ENCODE measurements at places on chromosomes 3 and 15.

DNA sequence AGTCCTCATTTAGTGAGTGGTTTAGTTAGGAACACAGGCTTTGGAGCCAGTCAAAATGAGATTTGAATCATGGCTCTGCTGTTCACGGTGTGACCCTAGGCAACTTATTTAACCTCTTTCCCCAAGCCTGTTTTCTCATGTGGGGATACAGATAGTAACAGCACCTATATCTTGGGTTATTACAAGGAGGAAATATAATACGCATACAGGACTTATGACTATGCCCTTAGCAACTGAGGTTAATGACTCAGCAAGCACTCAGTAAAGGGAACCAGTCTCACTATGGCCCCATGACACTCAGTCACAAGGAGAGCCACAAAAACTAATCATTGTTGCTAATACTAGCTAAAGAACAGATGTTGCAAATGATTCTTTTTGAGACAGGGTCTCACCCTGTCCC is 45.9 kb downstream of the SUMF1 start:
- peaks cover 18% of the 10 kb centered on the region for H3K36me3 ChIP-seq
- no peak overlapping the region for H3K27ac ChIP-seq
- DNase-seq = no peak
- H3K4me3 ChIP-seq = no peak overlapping the region
- H3K27me3 ChIP-seq = no peaks in the 10 kb centered on the region

DNA sequence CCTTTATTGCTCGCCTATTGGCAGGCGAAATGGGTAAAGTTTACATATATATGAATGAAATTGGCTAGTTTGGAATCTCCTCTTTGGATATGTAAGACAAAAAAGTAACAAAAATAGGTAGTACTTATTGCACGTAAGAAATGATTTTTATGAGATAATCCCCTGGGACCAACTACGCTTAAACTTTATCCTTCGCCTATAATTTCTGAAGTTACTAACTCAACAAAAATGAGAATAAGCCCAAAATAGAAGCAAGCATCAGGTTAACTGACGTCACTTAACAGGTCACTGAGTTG is 438 bp upstream of the SLC49A4 start:
- no peaks in the 10 kb centered on the region for H3K27me3 ChIP-seq
- H3K4me3 ChIP-seq = peak overlapping the region; percentile 91
- H3K36me3 ChIP-seq = no peaks in the 10 kb centered on the region
- peaks cover 25% of the 10 kb centered on the region for H3K4me1 ChIP-seq

DNA sequence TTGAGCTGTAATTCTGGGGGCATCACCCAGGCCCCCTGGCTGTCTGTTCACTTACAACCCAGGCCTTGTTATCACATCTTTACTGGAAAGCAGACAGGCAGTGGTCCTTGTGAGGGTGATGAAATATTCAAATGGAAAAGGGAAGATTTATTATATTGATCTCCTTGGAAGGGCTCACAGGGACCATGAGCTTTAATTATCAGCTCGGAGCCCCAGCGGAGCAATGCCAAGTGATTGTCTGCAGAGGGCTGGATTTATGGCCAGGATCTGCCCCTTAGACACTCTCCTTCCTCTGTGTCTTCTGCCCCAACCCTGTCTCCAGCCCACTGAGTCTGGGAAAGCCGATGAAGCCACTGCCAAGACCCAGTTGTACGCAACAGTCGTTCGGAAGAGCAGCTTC is 31.9 kb downstream of the CCDC33 start:
- no peak overlapping the region for H3K27ac ChIP-seq
- H3K27me3 ChIP-seq = peaks cover 32% of the 10 kb centered on the region
- no peaks in the 10 kb centered on the region for H3K36me3 ChIP-seq
- no peak for DNase-seq

- H3K27ac ChIP-seq = no peak overlapping the region
- no peak for DNase-seq
These were observed 23.1 kb upstream of the TBL1XR1 start for GRCh38 chr3:177220136-177220974.

DNA sequence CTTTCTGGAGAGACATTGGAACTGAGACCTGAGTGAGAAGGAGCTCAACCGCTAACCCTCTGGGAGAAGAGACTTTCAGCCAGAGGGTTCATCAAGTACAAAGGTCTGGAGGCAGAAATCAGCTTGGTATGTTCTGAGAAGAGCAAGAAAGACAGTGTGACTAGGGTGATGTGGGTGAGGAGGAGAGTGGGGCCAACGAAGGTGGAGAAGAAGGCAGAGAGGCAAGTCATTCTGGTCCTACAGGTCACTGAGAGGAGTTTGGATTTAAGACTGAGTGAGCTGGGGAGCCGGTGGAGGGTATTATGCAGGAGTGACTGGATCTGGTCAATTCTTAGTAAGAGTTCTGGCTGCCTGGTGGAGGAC is 12.2 kb downstream of the XIRP1 start:
- H3K36me3 ChIP-seq = no peaks in the 10 kb centered on the region
- H3K27ac ChIP-seq = peak overlapping the region; percentile 88
- DNase-seq = no peak
- no peaks in the 10 kb centered on the region for H3K27me3 ChIP-seq

DNA sequence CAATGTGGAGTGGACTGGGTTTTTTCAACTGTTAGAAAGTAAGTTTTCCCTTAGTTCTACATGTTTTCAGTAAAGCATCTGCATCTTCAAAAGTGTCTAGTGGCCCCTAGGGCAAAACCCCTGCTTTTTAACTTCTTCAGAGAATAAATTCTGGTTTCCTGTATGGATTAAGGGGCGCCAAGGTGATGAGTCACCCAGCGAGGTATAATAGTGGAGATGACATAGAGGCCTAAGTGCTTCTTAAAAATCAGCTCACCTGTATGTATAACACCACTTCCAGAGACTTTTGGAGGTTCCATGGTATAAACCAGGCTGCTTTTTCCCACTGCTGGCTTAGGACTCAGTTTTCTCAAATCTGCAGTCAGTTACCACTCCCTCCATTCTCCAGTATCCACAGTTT is 68.9 kb downstream of the SYN2 start:
- H3K4me1 ChIP-seq = no peaks in the 10 kb centered on the region
- DNase-seq = no peak
- no peak overlapping the region for H3K27ac ChIP-seq
- peaks cover 2% of the 10 kb centered on the region for H3K27me3 ChIP-seq

DNA sequence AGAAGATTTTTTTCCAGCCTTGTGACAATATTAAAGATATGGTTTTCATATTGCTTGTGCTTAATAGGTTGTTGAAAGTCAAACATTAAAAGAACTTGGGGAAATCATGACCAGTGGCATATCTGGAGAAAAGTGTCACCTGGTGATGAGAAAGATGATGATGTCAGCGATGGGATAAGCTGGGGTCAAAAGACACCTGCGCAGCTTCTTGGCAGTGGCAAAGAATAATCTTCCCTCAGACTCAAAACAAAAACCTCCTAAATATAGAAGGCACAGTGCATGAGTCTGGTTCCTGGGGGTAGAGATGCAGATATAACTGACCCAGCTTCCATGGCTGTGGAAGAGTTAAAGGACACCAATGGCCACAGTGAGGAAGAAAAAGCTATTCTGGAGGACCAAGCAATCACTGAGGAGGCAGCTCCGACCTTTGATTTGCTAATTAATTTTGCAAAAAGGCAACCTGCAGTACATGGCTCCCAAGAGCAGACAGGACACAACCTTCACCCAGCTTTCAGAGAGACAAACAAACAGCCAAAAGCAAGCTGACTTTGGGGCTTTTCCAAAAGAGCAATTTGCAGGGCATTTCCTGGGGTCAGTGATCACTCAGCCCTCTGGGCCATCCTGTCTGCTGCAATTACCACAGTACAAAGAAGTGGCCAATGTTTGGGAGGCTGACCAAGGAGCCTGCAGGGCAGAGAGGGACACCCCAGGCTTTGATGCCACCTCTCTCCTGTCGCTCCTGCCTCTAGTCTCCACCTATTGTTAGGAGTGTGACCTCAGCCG is 17.6 kb upstream of the SEMA5B start:
- no peak overlapping the region for H3K4me3 ChIP-seq
- no peaks in the 10 kb centered on the region for H3K4me1 ChIP-seq

GRCh38 chr3:135440233-135440632 is 525.3 kb upstream of the PPP2R3A start:
- H3K27ac ChIP-seq = no peak overlapping the region
- no peaks in the 10 kb centered on the region for H3K27me3 ChIP-seq
- H3K4me1 ChIP-seq = peaks cover 5% of the 10 kb centered on the region
- no peaks in the 10 kb centered on the region for H3K36me3 ChIP-seq
- no peak overlapping the region for H3K4me3 ChIP-seq
- no peak for DNase-seq

GRCh38 chr3:144775551-144775950 is 803.9 kb downstream of the DIPK2A start:
- DNase-seq = no peak
- no peak overlapping the region for H3K4me3 ChIP-seq
- H3K4me1 ChIP-seq = no peaks in the 10 kb centered on the region
- no peaks in the 10 kb centered on the region for H3K36me3 ChIP-seq
- no peaks in the 10 kb centered on the region for H3K27me3 ChIP-seq

DNA sequence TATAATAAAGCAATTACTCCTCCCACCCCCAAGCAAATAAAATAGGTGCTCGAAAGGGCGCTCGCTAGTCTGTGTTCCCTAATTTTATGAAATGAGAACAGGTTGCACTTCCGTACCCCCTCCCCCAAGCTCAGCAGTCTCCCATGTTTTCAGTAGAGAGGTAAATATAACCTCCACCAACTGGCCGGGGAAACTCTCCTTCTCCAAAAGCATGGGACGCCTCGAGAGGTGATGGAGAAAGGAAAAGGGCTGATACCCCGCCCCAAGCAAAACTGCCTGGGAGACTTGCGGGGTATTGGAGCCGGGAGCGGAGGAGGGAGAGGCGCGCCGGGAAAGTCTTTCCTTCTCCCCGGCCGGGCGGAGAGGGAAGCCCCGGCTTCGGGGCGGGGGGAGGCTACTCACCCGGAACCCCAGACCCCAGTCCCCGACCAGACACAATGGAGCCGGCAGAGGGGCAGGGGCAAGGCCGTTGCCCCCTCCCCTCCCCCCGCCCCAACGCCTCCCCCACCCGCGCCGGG is 605 bp downstream of the DCUN1D1 start:
- peaks cover 22% of the 10 kb centered on the region for H3K4me1 ChIP-seq
- H3K36me3 ChIP-seq = no peaks in the 10 kb centered on the region
- peak overlapping the region; percentile 85 for H3K27ac ChIP-seq
- no peaks in the 10 kb centered on the region for H3K27me3 ChIP-seq
- peak; percentile 25 for DNase-seq
- H3K4me3 ChIP-seq = peak overlapping the region; percentile 95

- peaks cover 33% of the 10 kb centered on the region for H3K4me1 ChIP-seq
- H3K27ac ChIP-seq = no peak overlapping the region
- no peak for DNase-seq
- H3K27me3 ChIP-seq = no peaks in the 10 kb centered on the region
- no peak overlapping the region for H3K4me3 ChIP-seq
These were observed 120.4 kb downstream of the LPP start for GRCh38 chr3:188274249-188274915.

- peaks cover 12% of the 10 kb centered on the region for H3K27me3 ChIP-seq
- no peak for DNase-seq
- no peak overlapping the region for H3K4me3 ChIP-seq
- peaks cover 11% of the 10 kb centered on the region for H3K4me1 ChIP-seq
- no peak overlapping the region for H3K27ac ChIP-seq
- H3K36me3 ChIP-seq = peaks cover 2% of the 10 kb centered on the region
These were observed 4.4 kb upstream of the CLDN11 start for GRCh38 chr3:170414202-170414663.

DNA sequence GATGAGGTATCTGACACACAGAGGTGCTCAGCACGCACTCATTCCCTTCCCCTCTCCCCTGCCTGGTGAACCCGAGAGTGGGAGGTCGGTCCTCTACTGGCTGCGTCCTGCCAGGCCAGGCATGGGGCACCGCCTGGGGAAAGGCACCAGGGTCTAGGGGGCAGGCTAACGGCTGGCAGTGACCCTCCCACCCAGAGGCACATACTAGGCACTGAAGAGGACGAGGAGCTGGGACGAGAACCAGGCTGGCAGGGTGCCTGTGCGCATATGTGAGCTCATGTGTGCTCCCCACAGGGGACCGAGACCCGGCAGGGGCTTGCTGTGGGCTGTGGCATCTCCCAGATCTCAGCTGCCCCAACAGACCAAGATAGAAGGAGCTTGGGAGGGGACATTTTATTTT is 86.7 kb downstream of the IQSEC1 start:
- peak overlapping the region; percentile 67 for H3K27ac ChIP-seq
- H3K36me3 ChIP-seq = peaks cover 13% of the 10 kb centered on the region
- no peak for DNase-seq
- peaks cover 59% of the 10 kb centered on the region for H3K4me1 ChIP-seq

DNA sequence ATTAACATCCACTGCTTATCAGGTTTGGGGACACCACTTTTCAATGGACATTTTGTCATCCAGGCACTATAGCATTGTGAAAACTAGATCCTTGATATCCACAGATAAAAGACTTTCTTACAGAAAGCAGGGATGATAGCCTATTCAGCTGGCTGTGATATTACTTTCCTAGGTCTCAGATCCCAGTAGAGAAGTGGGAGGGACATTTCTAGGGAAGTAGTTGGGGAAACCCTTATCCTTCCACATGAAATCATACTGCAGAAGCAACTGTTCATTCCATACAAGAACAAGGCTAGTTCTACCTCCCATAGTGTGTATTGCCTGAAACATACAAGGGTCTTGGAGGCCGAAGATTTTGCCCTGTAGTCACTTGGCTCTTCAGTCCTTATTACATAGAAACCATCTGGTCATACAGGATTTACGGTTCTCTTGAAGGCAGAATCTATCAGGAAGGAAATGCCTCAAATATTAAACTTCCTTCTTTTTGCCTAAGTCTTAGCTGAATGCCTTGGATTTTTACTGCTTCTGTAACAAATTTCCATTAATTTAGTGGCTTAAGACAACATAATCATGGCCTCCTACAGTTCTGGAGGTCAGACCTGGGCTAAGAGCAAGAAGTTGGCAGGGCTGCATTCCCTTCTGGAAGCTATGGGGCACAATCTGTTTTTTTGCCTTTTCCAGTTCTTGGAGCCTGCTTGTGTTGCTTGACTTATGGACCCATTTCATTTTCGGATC is 119.4 kb downstream of the ECT2 start:
- H3K4me3 ChIP-seq = no peak overlapping the region
- H3K36me3 ChIP-seq = no peaks in the 10 kb centered on the region
- no peak overlapping the region for H3K27ac ChIP-seq
- DNase-seq = no peak
- peaks cover 4% of the 10 kb centered on the region for H3K27me3 ChIP-seq
- H3K4me1 ChIP-seq = no peaks in the 10 kb centered on the region

- no peak overlapping the region for H3K27ac ChIP-seq
- no peak overlapping the region for H3K4me3 ChIP-seq
- no peak for DNase-seq
- H3K27me3 ChIP-seq = peaks cover 5% of the 10 kb centered on the region
- H3K4me1 ChIP-seq = peaks cover 5% of the 10 kb centered on the region
These were observed 32.9 kb downstream of the ZNF621 start for GRCh38 chr3:40557575-40558161.

DNA sequence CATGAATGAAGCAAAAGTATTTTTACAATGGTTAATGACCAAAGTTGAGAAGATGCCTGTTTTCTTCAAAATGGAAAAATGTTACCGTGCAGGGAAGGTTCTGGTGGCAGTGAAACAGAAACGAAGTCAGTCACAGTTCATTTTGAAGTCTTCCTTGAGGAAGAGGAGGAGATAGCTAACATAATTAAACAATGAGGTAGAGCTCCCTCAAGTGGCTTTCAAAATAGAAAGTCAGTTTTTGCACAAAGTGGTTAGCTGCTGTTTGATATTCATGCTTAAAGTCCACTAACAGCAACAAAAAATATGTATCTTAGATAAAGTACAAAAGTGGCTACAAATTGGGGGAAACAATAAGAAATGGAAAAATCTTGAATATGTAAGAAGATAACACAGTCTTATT is 87.3 kb downstream of the TFG start:
- no peak overlapping the region for H3K4me3 ChIP-seq
- H3K4me1 ChIP-seq = peaks cover 2% of the 10 kb centered on the region
- H3K36me3 ChIP-seq = no peaks in the 10 kb centered on the region
- no peak overlapping the region for H3K27ac ChIP-seq
- no peak for DNase-seq
- H3K27me3 ChIP-seq = peaks cover 1% of the 10 kb centered on the region
